ENCODE measurements at places on chromosomes 11 and 22. TPM values are rescaled to one million over a fixed set of nuclear protein-coding genes. Genes with fewer than 3 reads are reported as not detected.

DNA sequence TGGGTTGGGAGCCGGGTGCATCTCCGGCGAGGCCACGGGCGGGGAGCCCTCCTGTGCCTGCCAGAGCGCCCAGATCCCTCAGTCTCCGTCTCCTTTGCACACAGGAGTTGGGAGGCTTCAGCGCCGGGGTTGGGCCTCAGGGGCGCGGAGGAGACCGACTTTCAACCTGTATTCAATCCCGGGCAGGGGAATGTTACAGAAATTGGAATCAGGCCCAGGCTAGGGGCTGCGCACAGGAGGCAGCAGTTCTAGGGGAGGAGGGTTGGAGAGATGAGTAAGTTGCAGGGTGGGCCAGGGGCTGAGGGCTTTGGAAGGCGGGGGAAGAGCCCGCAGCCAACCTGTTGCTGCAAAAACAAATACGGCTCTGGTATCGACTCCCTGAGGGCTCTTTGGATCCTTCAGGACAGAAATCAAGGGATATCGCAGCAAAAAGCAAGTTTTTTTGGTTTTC lies 640 bp upstream of the KCNA4 start:
- DNase-seq = no peak

DNA sequence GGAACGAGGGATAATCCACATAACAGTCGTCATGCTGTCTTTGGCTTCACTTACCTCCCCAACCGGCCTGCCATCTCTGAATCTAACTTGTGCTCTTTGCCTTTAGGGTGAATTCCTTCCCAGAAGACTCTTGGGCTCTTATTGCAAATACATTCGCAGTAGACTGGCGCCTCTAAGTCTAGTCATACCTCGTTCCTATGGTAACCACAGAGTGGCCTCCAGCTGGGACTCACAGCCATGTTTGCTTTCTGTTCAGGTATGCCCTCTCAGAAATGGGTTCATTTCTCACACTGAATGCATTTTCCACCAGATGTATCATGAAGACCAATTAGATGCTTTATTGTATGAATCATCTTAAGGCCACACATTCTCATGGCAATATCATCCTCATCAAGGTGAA lies 112.7 kb downstream of the FAR1 start:
- DNase-seq = no peak

GRCh38 chr11:59201353-59201752 lies 11.4 kb downstream of the MPEG1 start:
- DNase-seq = no peak

DNA sequence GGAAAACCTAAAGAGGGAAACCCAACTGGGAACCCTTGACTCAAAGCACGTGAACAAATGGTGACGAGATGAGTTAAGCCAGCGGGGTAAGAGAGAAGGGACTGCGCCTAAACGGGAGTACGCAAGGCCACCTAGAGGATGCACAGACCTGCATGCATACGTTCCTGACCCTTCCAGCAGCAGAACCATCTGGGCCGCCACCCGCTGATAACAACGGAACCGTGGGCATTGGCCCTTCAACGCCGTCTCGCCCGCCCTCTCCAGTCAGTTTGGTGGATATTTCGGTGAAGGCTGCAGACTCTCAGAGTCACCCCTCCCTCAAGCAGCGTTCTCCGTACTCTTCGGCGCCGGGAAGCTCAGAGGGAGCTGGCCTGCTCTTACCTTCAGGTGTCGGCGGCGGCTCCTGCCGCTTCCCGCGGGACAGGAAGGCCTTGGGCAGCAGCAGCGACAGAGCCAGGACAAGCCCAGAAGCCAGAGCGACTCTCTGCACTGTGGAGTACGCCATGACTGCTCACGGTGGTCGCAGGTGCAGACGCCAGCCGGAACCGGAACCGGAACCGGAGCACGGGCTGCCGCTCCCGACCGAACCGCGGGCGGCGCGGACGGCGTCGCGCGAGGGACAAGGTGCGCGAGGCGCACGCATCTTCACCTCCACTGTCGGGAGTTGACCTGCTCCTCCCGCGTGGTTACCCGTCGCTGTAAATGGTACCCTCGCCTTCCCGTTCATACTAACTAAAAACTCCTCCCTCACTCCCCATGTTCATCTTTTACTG lies at the start of gene RIC3:
Gene RIC3 (minus strand): TSS at position 541 of the 773 bp plus-strand sequence. CDS start 36 bp downstream, at position 505.
- no peak for DNase-seq

DNA sequence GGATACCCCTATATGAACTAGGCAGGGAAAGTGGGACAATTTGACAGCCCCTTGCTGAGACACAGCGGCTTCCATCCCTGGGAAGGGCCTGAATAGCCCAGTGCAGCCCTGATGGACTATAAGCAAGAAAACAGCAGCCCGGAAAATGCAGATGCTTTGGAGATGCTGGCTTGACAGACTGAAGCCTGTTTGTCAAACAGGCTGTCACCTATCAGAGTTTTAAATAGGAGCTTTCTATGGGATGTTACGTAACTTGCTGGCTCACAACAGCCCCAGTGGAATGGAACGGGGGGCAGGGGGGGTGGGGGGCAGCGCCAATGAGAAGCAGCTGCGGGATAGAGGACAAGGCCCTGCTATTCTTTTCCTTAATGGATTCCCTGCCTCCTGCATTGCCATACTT lies 91.9 kb upstream of the NTM start:
- DNase-seq = no peak

DNA sequence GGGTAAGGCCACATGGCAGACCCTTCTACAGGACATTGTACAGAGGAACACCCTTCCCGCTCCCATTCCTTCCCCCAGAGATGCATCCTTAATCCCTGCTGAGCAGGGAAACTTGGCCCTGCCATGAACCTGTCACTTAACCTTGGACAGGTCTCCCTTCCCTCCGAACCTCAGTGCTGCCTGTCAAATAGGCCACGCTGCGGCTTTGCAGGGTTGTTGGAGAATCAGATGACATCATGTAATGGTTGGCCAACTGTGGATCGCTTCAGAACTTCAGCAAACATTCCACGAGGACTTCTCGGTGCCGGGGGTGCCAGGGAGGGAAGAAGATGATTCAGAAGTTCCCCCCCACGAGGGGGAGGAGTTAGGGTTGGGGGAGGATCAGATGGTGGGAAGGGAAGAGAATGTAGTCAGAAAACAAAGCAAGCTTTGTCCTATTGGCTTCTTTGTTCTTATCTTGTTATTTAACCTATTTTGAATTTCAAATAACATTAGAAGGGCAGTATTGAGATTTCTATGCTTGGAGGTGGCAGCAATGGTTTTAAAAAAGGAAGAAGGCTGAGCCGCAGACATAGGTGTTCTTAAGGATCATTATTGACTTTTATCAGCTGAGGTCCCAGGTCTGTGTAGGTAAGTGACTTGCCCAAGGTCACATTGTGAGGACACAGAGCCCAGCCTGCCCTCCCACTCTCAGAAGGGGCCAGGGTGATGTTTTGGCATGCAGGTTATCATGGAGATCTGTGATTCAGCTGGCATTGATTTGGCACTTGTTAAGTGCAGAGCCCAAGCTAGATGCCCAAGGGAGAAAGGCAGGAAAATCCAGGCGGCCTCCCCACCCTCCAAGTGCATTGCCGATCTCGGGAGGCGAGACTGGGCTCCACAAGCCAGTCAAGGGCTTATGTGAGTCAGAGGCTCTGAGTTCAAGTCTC lies 3.1 kb downstream of the CDC42EP1 start:
- DNase-seq = no peak

DNA sequence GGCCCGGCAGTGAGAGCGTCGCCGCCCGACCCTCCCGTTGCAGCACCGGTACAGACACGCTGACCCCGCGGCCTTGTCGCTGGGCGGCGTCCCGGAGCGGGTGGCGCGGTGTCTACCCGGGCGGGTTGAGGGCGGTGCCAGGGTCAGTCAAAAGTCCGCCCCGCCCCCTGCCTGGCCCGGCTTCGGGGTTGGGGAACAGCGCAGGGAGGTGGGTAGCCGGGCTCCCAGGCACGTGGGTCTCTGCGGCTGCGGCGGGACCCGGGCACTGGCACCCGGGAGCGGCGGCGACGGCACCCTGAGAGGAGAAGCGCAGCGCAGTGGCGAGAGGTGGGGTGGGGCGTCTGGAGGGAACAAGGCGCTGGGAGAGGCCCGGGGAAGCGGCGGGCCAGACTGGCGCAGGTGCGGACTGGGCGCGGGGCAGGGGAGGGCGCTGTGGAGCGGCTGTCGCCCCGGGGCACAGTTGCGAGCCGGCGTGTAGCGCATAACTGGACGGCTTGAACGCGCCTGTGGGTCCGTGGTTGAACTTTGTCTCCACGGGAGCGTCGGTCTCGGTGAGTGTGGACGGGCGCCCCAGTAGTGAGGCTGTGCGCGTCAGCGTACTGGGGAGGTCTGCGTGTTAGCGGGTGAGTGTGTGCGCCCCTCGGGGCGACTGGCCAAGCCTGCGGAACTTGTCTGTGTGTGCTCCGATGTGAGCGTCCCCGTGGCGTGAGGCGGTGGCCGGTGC lies at the start of gene P2RY2:
Gene P2RY2 (plus strand): TSS at position 176 of the 724 bp plus-strand sequence. CDS start 15,879 bp downstream, outside the sequence.
- DNase-seq = no peak

DNA sequence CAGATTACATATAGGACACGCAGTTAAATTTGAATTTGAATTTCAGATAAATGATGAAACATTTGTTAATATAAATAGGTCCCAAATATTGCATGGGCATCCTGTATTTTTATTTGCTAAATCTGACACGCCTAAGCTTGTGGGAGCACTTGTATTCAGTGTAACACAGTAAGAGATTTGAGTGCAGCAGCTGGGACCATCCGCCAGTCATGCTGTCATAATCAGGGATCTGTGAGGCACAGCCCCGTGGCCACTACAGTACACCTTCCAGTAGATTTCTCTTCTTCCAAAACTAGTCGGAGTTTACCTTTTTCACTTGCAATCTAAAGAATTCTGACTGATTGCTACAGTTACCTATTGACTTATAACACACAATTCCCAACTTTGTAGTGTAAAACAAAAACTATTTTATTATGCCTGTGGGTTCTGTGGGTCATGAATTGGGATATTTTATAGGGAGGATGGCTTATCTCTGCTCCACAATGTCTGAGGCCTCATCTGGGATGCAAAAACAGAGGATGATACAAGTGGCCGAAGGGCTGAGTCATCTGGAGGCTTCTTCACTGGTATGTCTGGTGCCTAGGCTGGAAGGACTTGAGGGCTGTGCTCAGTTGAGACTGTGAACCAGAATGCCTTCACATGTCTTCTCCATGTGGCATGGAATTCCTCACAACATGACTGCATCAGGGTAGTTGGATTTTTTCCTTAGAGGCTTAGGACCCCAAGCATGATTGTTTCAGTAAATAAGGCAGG lies 74.1 kb downstream of the PRSS23 start:
- peak; percentile 72 for DNase-seq

GRCh38 chr22:22389467-22389866 lies 119.1 kb downstream of the ZNF280B start:
- no peak for DNase-seq

GRCh38 chr11:97860237-97860636 lies 1160.5 kb upstream of the CNTN5 start:
- no peak for DNase-seq

DNA sequence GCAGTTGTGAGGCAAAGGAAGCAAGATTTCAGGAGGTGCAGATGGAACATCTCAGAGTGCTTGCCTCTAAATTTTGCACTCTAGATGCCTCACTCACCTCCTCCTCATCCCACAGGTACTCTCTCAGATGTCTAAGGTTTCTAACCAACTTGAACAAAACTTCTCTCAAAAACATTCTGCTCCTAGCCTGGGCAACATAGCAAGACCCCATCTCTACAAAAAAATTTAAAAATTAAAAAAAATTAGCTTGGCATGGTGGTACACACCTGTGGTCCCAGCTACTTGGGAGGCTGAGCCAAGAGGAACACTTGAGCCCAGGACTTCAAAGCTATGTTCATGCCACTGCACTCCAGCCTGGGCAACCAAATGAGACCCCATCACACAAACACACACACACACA lies 4.2 kb downstream of the ZNF280A start:
- DNase-seq = no peak

DNA sequence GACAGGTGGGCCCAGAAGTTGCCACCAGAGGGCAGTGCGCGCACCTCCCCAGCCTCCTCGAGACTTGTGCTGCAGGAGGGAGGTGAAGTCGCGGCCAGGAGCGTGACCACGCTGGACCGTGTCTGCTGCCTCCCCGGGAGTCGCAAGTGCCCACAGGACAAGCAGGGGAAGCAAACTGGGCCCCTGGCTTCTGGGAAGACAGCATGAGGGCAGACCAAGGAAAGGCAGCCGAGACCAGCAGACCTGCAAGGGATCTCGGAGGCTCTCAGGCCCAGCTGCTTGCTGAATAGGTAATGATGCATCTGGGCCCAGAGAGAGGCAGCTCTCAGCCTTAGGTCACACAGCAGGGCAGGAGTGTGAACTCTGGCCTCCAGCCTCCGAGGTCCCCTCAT lies 17.0 kb upstream of the IL2RB start:
- peak; percentile 37 for DNase-seq

DNA sequence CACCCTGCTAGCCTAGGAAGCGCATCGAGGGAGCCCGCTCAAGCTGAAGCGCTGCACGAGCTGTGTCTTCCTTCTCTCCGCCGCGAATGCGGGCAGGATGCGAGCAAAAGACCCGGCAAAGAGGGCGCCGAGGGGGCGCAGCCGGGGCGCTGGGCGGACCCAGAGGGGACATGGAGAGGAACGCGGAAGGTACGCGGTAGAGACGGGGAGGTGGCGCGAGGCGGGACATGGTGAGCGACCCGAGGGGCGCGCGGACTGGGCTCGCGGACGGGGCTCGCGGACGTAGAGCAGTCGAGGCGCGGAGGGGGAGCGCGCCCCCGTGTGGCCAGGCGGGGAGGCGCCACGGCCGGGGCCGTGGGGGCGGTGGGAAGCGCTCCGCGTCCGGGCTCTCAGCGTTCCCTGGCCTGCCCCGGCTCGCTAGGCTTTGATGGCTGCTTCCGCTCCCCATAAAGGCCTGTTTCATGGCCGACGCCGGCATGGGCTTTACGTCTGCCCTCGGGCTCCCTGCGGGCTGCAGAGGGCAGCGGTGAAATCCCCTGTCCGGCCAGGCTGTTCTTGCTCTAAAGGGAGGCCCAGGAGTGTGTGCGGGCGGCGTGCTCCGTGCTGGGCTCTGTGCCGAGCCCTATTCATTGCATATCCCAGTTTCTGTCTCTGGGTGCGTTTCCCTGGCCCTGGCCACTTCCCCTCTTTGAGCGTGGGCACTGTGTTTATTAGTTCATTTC lies 31.2 kb upstream of the TRIM29 start:
- peak; percentile 17 for DNase-seq

C11orf87 gene
- total RNA-seq = not detected

TENM4 gene
- 0.53 TPM for total RNA-seq

POU2F3 gene
- total RNA-seq = not detected

PLAAT4 gene
- total RNA-seq = 0.38 TPM

OR51E2 gene
- total RNA-seq = not detected

MMP7 gene
- not detected for total RNA-seq

CECR2 gene
- 17.6 TPM for total RNA-seq

All from SJCRH30 (cell line).